ENCODE measurements at places on chromosomes 5 and 9.

DNA sequence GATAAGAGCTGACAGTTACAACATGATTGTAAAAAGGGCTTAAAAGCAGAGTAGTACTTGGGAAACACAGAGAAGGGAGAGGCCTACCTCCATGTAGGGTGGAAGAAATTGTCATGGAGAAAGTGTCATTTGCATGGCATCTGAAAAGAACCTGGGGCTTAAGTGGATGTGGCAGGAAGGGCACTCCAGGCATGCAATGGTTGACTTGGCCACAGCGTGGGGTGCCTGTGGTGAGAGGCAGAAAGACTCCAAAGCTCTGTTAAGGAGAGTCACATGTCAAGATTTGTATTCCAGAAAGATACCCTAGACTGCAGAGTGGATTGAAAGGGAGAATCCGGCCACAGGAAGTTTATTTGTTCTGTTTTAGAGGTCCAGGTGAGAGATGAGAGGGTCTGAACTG, 2.4 kb downstream of the POLR3G start:
- DNase-seq = peak; percentile 4
- peaks cover 14% of the 10 kb centered on the region for H3K36me3 ChIP-seq
- no peaks in the 10 kb centered on the region for H3K27me3 ChIP-seq
- H3K27ac ChIP-seq = no peak overlapping the region
- peaks cover 27% of the 10 kb centered on the region for H3K4me1 ChIP-seq

GRCh38 chr5:2724831-2725230, 26.6 kb downstream of the IRX2 start:
- H3K4me1 ChIP-seq = no peaks in the 10 kb centered on the region
- no peaks in the 10 kb centered on the region for H3K36me3 ChIP-seq
- no peaks in the 10 kb centered on the region for H3K27me3 ChIP-seq
- H3K4me3 ChIP-seq = no peak overlapping the region
- H3K27ac ChIP-seq = no peak overlapping the region

DNA sequence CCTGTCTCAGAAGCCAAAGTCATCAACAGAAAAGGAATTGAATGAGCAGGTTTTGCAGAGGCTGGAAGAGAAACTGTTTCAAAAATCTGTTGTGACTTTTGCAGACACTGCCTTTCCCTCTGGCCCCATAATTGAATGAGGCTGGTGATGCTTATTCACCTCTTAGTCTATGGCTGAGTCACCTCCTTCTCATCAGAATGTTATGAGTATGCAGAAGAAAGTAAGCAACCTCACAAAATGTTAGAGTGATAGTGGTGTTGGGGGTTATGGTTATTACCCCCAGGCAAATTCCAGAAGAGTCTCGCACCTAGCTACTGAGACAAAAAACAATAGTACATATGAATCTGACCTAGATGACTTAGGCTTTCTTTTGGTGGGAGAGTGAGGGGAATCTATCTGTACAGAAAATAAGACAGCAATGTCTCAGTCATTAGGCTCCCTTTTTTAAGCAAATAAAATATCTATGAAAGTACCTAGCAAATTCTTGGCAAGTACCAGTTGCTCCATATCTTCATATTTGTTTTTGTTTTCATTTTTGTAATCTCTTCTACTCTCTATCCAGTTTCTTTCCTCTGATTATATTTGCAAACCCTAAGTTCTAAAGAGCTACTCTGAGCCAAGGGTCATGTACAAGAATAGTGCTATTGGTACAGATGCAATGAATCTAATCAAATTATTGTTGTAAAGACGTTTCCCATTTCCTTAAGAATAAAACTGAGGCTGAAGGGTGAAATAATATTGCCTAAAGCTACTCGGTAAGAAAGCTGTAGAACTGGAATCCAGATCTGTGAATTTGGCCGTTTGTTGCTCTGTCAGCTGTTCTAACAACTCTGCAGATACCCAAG, 498.1 kb upstream of the TNC start:
- no peak for DNase-seq
- H3K27ac ChIP-seq = no peak overlapping the region
- no peak overlapping the region for H3K4me3 ChIP-seq
- no peaks in the 10 kb centered on the region for H3K4me1 ChIP-seq
- H3K27me3 ChIP-seq = peaks cover 5% of the 10 kb centered on the region
- H3K36me3 ChIP-seq = no peaks in the 10 kb centered on the region

DNA sequence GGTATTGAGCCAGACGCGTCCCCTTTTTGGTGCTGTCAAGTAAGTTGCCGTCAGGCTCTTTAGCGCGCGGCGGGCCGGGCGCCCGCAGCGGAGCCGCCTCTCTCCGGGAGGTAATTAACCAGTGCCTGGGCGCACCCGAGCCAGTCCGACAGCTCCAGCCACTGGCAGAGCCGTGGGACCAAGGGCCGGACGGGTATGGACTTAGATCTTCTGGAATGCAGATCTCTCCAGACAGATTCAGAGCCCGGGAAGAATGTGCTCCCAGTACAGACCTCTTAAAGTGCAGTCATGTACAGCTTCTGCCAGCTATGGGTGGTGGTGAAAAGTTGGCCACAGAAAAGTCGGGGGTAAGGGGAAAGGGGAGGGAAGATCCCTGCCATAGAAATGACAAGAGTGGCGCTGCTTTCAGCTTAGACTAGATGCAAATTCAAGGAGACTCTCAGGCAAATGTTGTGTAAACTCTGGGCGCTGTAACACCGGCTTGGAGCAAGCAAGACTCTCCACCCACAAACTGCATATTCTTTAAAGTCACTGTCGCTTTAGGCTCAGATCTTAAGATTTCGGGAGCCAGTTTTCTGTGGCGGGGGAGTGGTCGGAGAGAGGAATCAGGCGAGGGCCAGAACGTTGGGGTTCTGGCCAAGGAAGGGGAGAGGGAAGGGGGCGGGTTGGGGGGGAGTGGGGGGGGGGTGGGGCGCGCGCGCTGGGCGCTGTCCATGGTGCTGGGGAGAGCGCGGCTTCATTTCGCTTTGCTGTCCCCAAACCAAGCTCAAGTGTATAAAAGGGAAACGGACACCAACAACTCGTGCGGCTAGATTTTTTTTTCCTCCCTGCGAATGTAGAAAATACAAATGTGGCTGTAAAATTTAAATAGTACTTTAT, 29.2 kb downstream of the NR2F1 start:
- no peak overlapping the region for H3K27ac ChIP-seq
- H3K36me3 ChIP-seq = no peaks in the 10 kb centered on the region
- DNase-seq = no peak
- H3K4me3 ChIP-seq = no peak overlapping the region
- peaks cover 3% of the 10 kb centered on the region for H3K4me1 ChIP-seq

DNA sequence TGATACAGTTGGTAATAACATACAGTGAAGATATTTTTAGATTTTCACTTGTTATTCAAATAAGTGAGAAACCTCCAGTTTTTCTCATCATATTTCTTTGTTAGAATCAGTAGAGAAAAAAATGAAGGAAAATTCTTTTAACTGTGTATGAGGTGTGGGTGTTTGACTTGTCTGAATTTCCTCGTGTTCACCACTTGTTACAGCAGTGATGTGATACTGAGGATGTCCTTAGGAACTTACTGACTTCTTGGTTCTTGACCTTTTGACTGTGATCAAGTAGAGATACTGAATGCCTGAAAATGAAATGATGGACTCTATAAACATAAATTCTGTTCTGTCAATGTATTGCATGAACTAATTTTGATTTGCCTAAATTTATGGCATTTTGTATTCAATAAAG, 10.7 kb downstream of the PBX3 start:
- peaks cover 17% of the 10 kb centered on the region for H3K4me1 ChIP-seq
- no peak overlapping the region for H3K4me3 ChIP-seq
- no peak overlapping the region for H3K27ac ChIP-seq
- H3K27me3 ChIP-seq = no peaks in the 10 kb centered on the region
- H3K36me3 ChIP-seq = no peaks in the 10 kb centered on the region

GRCh38 chr9:122468735-122469134, 9.0 kb downstream of the OR1J1 start:
- H3K27ac ChIP-seq = no peak overlapping the region
- no peaks in the 10 kb centered on the region for H3K36me3 ChIP-seq
- peaks cover under 1% of the 10 kb centered on the region for H3K27me3 ChIP-seq
- no peak for DNase-seq
- H3K4me3 ChIP-seq = no peak overlapping the region

DNA sequence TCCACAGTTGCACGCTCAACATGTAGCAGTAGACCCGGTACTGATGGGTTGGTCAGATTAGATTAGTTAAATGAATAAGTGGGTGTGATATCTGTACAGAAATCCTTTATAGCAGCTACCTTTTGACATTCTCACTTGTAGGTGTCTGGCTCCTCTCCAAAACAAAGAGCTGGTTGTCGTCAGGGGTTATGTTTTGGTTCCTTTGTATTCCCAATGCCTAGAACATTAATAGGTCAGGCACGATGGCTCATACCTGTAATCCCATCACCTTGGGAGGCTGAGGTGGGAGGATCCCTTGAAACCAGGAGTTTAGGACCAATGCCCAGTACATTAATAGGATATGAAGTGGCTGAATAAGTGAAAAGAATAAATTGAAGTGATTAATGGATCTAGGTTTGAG, 182.1 kb downstream of the SNCAIP start:
- no peaks in the 10 kb centered on the region for H3K36me3 ChIP-seq
- no peak overlapping the region for H3K27ac ChIP-seq
- H3K27me3 ChIP-seq = peaks cover 3% of the 10 kb centered on the region
- H3K4me1 ChIP-seq = no peaks in the 10 kb centered on the region
- DNase-seq = no peak

DNA sequence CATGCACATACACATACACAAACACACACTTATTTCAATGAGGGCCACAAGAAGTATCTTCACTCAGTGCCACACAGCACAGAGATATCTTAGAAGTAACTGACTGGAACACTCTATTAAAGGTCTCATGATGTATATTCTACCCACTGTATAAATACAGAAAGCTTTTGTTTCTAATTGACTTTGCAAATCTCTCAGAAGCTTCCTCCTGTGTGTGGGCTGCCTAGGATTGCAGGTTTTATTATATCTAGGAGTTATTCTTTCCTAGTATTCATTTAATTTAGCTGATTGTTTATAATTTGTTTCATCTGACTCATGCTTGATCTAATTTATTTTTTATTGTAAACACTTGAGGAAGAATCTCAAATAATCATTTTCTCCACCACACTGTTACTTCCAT, 262.4 kb upstream of the ACTBL2 start:
- H3K27me3 ChIP-seq = peaks cover 12% of the 10 kb centered on the region
- no peaks in the 10 kb centered on the region for H3K36me3 ChIP-seq
- H3K4me3 ChIP-seq = no peak overlapping the region
- no peaks in the 10 kb centered on the region for H3K4me1 ChIP-seq

DNA sequence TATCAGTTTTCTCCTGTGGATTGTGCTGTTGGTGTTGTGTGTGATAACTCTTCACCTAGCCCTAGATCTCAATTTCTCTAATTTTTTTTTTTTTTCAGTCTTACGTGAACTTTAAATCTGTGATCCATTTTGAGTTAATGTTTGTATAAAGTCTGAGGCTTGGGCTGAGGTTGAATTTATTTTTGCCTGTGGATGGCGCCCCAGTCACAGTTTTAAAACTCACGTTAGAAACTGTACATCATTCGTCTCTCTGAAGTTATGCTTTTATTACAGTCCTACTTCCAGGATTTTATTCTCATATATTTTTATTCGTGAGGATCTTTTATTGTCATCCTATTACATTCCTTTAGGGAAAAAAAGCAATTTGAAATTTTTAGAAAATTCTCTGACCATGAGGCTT, 103.1 kb downstream of the EHMT1 start:
- DNase-seq = peak; percentile 68
- H3K27me3 ChIP-seq = no peaks in the 10 kb centered on the region
- H3K36me3 ChIP-seq = peaks cover 66% of the 10 kb centered on the region
- peaks cover 45% of the 10 kb centered on the region for H3K4me1 ChIP-seq
- H3K4me3 ChIP-seq = peak overlapping the region; percentile 5

DNA sequence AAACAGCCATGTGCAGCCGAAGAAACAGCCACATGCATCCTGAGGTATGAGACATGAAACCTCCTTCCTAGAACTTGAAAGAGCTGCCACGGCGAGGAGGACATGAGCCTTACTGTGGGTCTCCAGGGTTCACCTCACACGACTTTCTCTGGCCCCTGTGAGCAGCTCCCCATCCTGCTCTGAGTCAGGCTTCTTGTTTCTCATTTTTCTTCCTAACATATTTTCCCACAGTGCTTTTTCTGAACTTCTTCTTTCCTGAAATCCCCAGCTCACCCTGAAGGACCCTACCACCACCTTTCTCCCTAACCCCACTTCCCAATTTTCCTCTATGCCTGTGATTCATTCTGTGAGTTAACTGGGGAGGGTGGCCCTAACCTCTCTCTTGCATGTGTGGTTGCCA, 33.7 kb upstream of the ADRB2 start:
- H3K4me1 ChIP-seq = peaks cover 18% of the 10 kb centered on the region
- no peaks in the 10 kb centered on the region for H3K36me3 ChIP-seq
- H3K27me3 ChIP-seq = peaks cover 37% of the 10 kb centered on the region
- H3K4me3 ChIP-seq = no peak overlapping the region
- no peak for DNase-seq
- no peak overlapping the region for H3K27ac ChIP-seq

DNA sequence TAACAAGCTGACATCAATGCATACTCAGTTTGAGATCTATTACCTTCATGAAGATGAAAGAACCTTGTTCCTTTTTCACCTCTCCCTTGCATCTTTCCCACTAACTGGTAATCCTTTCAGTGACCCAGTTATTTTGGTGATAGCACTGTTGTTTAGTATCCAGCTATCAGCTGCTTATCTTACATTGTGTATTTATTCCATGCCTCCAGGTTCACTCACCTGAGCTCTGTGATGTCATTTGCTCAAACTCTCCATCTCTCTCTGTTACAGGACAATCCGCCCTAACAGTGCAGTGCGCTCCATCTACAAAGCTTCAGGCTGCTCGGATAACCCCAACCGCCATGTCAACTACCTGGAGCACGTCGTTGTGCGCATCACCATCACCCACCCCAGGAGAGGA, 235.5 kb downstream of the RFK start:
- H3K27ac ChIP-seq = no peak overlapping the region
- no peaks in the 10 kb centered on the region for H3K4me1 ChIP-seq
- peaks cover 38% of the 10 kb centered on the region for H3K36me3 ChIP-seq
- no peak overlapping the region for H3K4me3 ChIP-seq
- DNase-seq = no peak

DNA sequence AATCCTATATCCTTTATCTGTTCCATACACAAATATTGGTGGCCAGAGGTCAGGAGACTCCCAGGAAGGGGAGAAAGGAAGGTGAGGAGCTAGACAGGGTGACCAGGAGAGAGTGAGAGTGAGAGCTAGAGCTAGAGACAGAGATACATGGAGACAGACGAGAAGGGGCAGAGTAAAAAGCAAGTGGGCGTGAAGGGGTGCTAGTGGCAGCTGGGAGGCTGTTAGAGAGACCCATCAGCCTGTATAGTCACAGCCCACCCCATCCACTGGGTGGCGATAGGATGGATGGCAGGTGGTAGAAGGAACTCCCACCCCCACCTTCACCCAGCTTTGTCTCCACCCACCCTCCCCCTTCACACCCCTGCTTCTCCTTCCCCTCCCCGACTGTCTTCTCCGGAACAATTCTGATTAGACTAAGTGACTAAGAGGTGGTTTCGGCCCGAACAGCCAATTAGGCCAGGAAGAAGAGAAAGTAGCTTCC, 32.8 kb downstream of the PCDH1 start:
- DNase-seq = peak; percentile 38
- no peak overlapping the region for H3K27ac ChIP-seq
- H3K4me3 ChIP-seq = no peak overlapping the region

- peaks cover 38% of the 10 kb centered on the region for H3K27me3 ChIP-seq
- DNase-seq = no peak
- H3K27ac ChIP-seq = no peak overlapping the region
- no peak overlapping the region for H3K4me3 ChIP-seq
- H3K36me3 ChIP-seq = no peaks in the 10 kb centered on the region
Observed at GRCh38 chr9:101440714-101441230, 5.2 kb upstream of the ALDOB start.

GRCh38 chr5:131381777-131382176, 117.9 kb downstream of the CDC42SE2 start:
- H3K27me3 ChIP-seq = no peaks in the 10 kb centered on the region
- no peak for DNase-seq
- peak overlapping the region; percentile 45 for H3K4me3 ChIP-seq
- peaks cover 31% of the 10 kb centered on the region for H3K36me3 ChIP-seq
- H3K27ac ChIP-seq = peak overlapping the region; percentile 96
